Fibroblast of mammary gland (primary cell): ENCODE measurements at places on chromosomes 1 and 21.
A peak's percentile ranks its signal among the peaks of the same experiment; 100 is the strongest.

- DNase-seq: no peak
These were observed 13.2 kb downstream of the ESRRG start for GRCh38 chr1:216710055-216710454.

DNA sequence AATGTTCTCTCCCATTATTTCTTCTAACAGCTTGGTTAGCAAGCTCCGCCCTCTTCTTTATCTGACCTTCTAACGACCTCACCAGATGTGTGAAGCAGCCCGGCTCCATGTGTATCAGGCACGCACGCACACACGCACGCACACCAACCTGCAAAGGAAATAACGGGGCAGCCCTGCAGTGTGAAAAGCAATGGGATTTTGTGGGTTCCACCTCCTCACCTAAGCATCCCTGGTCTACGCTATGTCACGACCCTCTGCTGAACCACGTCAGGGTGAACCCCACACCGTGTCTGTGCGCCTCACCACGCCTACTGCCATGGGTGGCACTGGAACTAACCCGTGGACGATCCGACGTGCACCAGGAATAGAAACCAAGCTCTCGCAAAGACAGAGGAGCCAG lies 10.4 kb downstream of the SSU72 start:
- no peak for DNase-seq

DNA sequence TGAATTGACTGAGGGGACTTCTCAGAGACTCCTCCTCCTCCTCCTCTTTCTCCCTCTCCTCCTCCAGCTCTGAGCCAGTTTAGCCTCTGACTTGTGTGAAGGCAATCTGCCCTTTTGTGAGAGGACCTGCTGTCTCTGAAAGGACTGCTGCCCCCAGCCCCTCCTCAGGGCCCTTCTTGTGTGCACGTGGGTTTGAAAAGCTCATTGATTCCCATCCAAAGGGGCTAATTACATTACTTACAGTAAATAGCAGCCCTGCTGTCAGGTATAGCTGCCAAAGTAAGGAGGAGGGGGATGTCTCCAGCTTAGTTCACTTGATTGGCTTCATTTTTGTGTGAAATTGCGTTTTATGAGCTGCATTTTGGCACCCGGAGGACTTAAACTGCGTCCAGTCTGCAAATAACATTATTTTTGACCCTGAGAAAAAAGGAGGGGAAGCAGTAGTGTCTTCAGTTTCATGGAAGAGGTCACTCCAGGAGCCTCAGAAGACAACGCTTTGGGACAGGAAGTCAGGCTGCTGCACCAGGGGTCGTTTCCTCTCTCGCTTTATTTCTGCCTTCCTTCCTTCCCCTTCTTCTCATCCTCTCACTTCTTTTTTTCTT lies 1.8 kb upstream of the LHX9 start:
- DNase-seq: no peak

GRCh38 chr1:101081496-101082488 lies 56.2 kb upstream of the DPH5 start:
- no peak for DNase-seq

GRCh38 chr1:42922687-42923366 lies 35.8 kb downstream of the SLC2A1 start:
- DNase-seq: peak; percentile 71

DNA sequence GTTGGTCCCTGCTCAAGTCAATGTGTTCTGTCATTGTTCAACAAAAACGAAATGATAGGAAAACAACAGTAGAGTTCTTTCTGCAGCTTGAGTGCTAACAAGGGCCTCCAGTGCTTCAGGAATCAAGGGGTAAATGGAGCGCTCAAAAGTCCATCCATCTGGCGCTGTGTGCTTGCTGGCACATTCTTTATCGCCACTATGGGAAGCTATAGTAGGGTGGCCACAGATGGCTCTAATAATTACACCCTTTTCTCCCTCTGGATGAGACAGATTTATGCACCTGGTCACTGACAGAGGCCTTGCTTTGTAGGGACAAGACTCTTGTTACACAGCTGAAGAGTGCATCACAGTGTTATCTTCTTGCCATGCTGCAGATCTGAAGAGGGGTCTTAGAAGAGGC lies 136.0 kb downstream of the GDAP2 start:
- no peak for DNase-seq

- DNase-seq: no peak
These were observed 45.9 kb downstream of the BARHL2 start for GRCh38 chr1:90671251-90671650.

- DNase-seq: peak; percentile 68
These were observed 723 bp downstream of the CDC42BPA start for GRCh38 chr1:227317523-227318015.

DNA sequence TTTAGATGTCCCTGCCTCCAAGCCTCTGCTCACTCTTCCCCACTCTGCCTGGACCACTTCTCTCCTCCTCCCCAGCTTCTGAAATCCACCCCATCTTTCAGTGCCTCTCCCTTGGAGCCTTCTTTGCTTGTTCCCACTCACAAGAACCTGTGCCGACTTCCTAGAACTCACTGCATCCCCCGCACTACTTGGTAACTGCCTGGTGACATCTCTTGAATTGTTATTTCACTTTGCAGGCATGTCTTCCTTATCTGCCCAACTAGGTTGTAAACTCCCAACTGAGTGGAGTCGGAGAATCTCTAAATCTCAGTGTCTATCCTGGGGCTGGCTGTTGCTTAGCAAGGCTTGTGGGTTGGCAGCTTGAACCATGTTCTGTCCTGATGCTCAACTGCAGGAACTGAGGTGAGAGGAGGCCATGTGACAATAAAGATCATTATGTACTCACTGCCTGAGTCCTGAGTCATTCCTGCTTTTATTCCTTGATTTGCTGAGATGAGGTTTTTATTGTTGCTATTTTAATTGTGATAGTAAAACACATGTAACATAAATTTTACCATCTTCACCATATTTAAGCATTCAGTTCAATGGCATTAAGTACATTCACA lies 3.9 kb downstream of the KPRP start:
- DNase-seq: peak; percentile 71

DNA sequence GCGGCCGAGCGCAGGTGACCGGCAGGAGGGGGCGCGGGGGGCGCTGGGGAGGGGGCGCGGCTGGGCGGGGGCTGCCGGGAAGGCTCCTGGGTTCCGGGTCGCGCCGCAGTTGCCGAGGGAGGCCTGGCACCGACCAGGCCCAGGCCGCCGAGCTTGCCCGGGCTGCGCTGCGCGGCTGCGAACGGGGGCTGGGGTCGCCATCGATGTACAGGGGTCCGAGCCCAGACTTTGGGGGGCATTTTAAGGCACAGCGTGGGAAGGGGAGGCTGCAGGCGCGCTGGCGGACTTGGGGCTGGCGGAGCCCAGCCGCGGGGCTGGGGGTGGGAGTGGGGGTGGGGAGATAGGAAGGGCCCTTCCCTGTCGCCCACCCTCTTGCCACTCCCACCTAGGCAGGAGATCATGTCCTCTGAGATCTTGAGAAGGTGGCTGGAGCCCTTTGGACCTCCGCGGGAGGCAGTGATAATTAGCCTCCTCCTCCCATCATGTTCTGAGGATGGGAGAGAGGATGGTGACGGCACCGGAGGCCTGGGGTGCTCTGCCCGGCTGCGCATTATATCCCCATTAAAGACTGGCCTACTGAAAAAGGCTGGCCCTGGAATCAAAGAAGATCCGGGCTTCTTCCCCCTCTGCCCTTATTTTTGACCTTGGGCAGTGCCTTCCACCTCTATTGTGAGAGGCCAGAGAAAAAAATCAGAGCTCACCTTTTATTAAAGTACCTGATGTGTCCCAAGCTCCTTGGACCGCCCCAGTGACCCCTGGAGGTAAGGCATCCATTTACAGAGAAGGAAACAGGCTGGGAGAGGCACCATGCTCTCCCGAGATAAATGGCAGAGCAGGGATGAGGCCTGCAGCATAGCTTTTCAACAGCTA lies 497 bp downstream of the FBXO44 start:
- no peak for DNase-seq

DNA sequence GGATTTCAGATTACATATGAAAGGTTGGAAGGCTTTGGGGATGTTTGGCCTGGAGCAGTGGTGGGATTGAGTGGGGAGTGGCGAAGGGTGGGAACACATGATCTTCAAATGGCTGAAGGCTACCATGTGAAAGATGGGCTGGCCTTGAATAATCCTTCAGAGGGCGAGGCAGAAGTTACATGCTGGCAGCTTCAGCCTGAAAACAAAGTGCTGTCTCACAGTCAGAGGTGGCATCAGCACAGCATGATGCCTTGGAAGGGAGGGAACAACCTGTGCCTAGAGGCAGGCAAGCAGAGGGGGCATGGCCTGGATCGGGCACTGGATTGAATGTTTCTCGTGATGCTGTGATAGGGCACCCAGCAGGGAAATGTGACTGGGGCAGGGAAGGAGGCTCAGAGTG lies 130.8 kb downstream of the BEND5 start:
- DNase-seq: no peak

GRCh38 chr1:20885121-20885520 lies 98.0 kb upstream of the HP1BP3 start:
- peak; percentile 46 for DNase-seq

- peak; percentile 29 for DNase-seq
These were observed 9.0 kb upstream of the RPL5 start for GRCh38 chr1:92822879-92823278.

DNA sequence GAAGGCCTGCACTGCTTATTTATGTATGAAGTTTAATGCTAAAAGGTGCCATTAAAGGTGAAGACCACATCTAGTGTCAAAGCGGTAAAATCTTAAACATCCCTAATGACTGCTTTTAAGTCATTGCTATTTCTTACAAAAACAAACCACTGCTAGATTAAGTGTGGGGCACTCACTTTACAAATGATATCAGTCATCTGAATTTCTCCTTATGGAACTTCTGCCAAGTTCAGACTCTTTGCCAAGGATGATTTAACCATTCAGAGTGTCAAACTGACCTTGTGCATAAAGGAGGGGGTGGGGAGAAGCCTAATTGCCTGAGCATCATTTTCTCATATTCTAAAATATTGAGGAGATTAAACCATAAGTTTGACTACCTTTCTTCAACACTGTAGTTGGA lies 271.5 kb downstream of the TGFB2 start:
- DNase-seq: peak; percentile 44

DNA sequence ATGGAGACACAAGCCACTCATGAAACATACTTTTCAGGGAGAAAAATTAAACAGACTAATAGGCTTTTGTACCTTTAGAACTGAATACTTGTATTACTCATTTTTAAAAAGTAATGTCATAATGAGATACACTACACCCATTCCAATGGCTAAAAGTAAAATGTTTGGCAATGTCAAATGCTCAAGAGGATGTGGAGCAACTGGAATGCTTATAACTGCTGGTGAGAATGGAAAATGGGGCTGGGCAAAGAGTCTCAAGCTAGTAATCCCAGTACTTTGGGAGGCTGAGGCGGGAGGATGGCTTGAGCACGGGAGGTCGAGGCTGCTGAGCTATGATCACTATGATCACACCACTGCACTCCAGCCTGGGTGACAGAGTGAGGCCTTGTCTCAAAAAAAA lies 86.3 kb downstream of the NKAIN1 start:
- no peak for DNase-seq

GRCh38 chr1:107110326-107110725 lies 30.5 kb upstream of the NTNG1 start:
- peak; percentile 12 for DNase-seq

DNA sequence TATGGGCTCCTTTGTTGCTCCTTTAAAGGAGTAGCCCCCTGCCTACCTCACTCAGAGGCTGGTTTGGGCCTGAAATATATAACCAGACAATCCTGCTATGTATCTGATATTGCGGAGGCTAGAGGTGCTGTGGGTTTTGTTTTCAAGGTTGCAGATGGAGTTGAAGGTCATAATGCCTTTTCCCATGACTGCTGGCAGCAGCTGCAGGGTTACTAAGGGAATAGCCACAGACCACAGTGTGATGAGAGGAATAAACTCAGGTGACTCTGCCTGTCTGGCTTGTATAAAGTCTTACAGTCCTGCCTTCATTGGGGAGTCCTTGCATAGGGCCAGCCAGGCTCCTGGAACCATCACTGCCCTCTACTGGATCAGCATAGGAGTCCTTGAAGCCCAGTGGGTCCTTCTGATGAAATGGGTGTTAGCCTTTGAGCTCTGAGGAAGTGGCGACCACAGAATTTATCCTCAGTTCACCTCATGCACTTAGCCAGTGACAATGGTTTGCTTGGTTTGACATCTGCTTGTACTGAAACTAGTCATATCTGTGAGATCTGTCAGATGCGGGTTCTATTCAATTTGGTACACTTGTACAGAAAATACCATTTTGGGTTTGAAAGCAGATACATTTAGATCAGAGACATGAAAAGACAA lies 174.4 kb upstream of the HMCN1 start:
- peak; percentile 58 for DNase-seq

DNA sequence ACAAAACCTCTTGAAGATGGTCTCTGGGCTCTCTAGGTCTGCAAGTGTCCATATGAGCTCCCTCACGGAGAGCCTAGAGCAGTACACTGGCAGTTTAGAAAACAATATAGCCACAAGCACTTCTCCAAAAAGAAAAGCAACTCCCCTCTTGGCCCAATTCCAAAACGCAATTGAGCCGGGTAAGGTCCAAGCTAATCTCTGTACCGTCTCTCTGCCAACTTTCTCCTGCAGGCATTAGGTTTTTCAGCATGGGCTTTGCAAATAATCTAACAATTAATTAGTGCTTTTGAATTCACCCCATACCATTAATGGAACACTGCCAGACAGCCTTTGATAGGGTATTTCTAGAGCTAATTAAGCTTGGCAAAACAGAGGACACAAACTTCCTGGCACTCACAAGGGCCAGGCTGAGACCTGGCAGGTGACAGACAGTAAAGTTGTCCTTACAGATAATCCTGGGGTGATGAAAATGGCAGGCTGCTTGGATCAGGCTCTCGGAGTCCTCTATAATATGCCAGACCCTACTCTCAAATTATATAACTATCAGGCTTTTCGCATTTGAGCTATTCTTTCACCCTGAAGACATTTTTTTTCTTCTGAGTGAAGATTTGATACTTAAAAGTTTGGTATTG lies 39.8 kb downstream of the TGFBR3 start:
- peak; percentile 67 for DNase-seq

GRCh38 chr1:158810311-158810710 lies 20.8 kb upstream of the MNDA start:
- no peak for DNase-seq

DNA sequence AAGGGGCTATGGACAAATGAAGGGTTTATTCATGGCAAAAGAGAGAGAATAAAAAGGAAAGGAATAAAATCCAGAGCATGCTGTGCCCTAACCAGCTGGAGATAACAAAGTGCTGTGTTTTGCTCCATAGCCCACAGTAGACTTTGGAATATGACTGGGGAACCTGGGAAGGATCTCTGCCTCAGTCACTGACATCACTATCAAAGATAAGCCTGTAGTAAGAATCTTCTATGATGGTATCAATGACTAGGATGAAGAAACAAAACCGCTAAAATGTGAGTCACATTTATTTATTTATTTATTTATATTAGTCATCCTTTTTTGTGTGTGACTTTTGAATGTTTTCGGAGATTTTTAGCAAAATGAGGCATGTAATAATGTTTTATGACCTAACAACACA lies 56.3 kb downstream of the NVL start:
- peak; percentile 66 for DNase-seq

- DNase-seq: peak; percentile 2
These were observed 25.4 kb downstream of the OLFM3 start for GRCh38 chr1:101971304-101971703.
